Osteoblast (primary cell): ENCODE measurements at places on chromosomes 3 and 15. TPM values are rescaled to one million over a fixed set of nuclear protein-coding genes. Genes with fewer than 3 reads are reported as not detected.

Gene HERC2
- total RNA-seq: 50.4 and 53.6 TPM in 2 replicates

Gene NAALADL2
- total RNA-seq: 22.1 and 23.5 TPM in 2 replicates

Gene CTXND1
- not detected in 2 replicates for total RNA-seq

Gene PARP15
- 3.2 and 3.6 TPM in 2 replicates for total RNA-seq

Gene HDGFL3
- 27.5 and 42.4 TPM in 2 replicates for total RNA-seq

Gene LRTM1
- total RNA-seq: not detected in 2 replicates

Gene CLDN18
- total RNA-seq: not detected in 2 replicates

Gene CHRM5
- under 0.01 TPM in 2 replicates for total RNA-seq

Gene RETNLB
- total RNA-seq: not detected in 2 replicates

Gene CDHR4
- total RNA-seq: under 0.01 TPM in 1 of 2 replicates, not detected in the other

Gene CAPN3
- total RNA-seq: 1.1 and 3.2 TPM in 2 replicates

Gene PDZRN3
- 18.3 and 26.4 TPM in 2 replicates for total RNA-seq

Gene GOLGA8J
- 0.29 TPM in 1 of 2 replicates, not detected in the other for total RNA-seq

Gene SFMBT1
- 11.6 and 12.4 TPM in 2 replicates for total RNA-seq

Gene TIGIT
- total RNA-seq: not detected in 2 replicates

Gene BCL2A1
- total RNA-seq: 0.29 TPM in 1 of 2 replicates, not detected in the other

Gene ISLR2
- under 0.01 TPM in 1 of 2 replicates, not detected in the other for total RNA-seq

Gene C3orf70
- 1.4 and 1.5 TPM in 2 replicates for total RNA-seq

Gene ANKRD63
- total RNA-seq: not detected in 2 replicates

Gene RBPMS2
- 0.29 TPM in 1 of 2 replicates, not detected in the other for total RNA-seq

Gene HTR3E
- total RNA-seq: not detected in 2 replicates

Gene ANKRD34C
- not detected in 2 replicates for total RNA-seq

Gene MAGEL2
- total RNA-seq: not detected in 2 replicates

Gene EIF4G1
- total RNA-seq: 215 and 245 TPM in 2 replicates

Gene CPNE4
- total RNA-seq: not detected in 2 replicates

Gene POPDC2
- 1.1 and 1.8 TPM in 2 replicates for total RNA-seq

Gene MYD88
- total RNA-seq: 8.7 and 10.3 TPM in 2 replicates

Gene TXNRD3
- 18.1 and 20.3 TPM in 2 replicates for total RNA-seq

Gene RLBP1
- total RNA-seq: under 0.01 TPM in 2 replicates

Gene SCN5A
- under 0.01 TPM in 1 of 2 replicates, not detected in the other for total RNA-seq
